ENCODE measurements at places on chromosomes 4 and X. TPM values are rescaled to one million over a fixed set of nuclear protein-coding genes. Genes with fewer than 3 reads are reported as not detected.

Gene MAGED4B
- polyA plus RNA-seq: 3.1 TPM

DNA sequence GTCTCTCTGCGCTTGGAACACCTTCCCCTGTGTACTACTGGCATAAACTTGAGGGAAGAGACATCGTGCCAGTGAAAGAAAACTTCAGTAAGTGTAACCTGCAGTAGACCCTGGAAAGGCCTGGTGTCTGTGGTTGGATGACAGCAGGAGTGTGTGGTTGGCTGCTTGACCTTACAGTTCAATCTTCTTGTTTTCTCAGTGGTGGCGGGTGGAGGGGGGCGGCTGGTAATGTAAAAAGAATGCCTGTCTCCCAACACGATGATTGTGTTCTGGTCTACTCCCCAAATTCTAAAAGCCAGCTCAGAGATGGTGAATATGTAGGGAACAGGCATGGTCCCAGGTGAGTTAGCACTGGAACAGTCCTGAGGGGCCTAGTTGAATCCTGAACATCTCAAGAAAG is 18.6 kb downstream of the PSMD10 start:
- H3K4me3 ChIP-seq: no peak overlapping the region
- no peaks in the 10 kb centered on the region for H3K27me3 ChIP-seq
- H3K4me1 ChIP-seq: no peaks in the 10 kb centered on the region
- no peak overlapping the region for H3K27ac ChIP-seq

Gene SERTM2
- polyA plus RNA-seq: 0.03 TPM

DNA sequence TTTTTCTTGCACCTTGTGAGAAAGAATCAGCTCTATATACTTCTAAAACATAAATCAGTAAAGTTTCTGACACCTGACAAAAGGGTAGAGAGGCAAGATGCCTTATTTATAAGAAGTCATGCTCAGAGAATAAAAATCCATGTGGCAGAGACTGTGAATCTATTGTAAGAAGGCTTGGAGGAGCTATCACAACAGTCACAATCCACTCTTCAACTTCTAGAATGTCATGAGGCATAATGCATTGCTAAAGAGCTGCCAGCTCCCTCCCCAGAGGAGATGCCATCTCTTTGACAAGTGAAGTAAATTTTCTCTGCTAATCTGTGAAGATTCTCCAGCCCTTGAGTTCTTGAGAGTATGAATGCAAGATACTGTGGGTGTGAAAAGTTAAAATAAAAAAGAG is 971.2 kb upstream of the IGFBP7 start:
- H3K27ac ChIP-seq: no peak overlapping the region
- H3K4me3 ChIP-seq: no peak overlapping the region
- H3K27me3 ChIP-seq: no peaks in the 10 kb centered on the region
- no peaks in the 10 kb centered on the region for H3K36me3 ChIP-seq

DNA sequence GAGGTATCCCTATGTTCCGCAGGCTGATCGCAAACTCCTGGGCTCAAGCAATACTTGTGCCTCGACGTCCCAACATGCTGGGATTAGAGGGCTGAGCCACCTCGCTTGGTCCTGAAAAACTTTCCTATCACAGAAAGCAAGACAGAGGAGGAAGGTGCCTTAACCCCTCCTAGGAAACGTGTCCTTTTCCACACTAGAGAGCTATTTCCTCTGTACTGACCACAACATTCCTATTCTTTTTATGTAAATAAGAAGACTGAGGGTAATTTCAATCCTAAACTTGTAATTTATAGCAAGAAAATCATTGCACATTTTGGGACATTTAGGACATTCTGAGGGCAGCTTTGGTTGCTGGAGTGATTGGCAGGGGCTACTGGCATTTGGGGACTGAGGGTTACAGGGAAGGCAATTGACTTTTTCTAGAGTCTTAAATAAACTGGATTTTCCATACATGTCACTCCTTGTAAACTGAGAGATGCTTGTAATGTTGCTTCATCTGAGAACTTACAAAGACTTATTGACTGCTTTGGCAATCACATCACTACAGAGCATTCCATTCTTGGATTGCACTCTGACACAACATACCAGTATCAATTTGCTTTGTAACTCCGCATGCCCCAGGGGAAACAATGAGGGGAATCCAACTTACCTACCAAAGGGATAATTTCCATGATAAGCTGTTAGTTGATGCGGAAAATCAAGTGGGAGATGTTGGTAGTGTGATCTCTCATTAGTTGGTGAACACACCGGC is 15.6 kb downstream of the XAGE3 start:
- no peak overlapping the region for H3K4me3 ChIP-seq
- H3K36me3 ChIP-seq: no peaks in the 10 kb centered on the region
- H3K27me3 ChIP-seq: peaks cover 24% of the 10 kb centered on the region

Gene MSL3
- 32.6 TPM for polyA plus RNA-seq
